ENCODE measurements at places on chromosomes 3 and 15. TPM values are rescaled to one million over a fixed set of nuclear protein-coding genes. Genes with fewer than 3 reads are reported as not detected.

- H3K36me3 ChIP-seq = no peaks in the 10 kb centered on the region
- no peak for DNase-seq
- peaks cover 6% of the 10 kb centered on the region for H3K4me1 ChIP-seq
- H3K27me3 ChIP-seq = peaks cover 1% of the 10 kb centered on the region
- no peak overlapping the region for H3K27ac ChIP-seq
- H3K4me3 ChIP-seq = peak overlapping the region; percentile 92
These were observed 540 bp upstream of the RSRC1 start for GRCh38 chr3:158109295-158109803.

DNA sequence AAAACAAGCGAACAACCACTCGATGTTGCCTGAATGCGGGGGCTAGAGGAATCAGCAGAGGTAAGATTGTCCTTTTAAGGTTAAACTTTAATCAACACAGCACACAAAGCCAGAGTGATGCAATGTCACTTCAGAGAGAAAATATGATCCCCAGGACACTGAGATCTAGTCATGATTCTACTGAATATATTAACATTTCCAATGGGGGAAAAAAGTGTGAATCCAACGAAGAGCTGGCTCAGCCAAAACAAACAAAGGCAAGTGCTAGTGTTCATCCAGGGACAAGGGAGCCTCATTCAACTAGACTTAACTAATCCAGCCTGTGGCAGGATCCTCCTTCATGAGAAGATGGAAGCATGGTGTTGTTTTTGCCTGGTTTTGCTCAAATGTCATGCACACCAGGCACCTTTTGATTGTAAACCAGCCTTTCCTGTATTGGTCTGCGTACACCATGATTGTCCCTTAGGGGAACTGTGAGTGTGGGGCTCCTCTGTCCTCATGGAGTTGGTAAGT lies 35.8 kb downstream of the SCG5 start:
- no peaks in the 10 kb centered on the region for H3K4me1 ChIP-seq
- H3K36me3 ChIP-seq = no peaks in the 10 kb centered on the region
- H3K27ac ChIP-seq = no peak overlapping the region
- H3K4me3 ChIP-seq = no peak overlapping the region
- no peak for DNase-seq
- no peaks in the 10 kb centered on the region for H3K27me3 ChIP-seq

DNA sequence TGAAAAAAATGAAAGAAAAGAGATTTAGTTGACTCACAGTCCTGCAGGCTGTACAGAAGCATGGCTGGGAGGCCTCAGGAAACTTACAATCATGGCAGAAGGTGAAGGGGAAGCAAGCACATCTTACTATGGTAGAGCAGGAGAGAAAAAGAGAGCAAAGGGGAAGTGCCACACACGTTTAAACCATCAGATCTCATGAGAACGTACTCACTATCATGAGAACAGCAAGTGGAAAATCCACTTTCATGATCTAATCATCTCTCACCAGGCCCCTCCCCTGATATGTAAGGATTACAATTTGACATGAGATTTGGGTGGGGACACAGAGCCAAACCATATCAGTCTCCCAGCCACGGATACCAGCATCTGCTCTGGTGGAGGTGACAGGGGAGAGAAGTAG lies 50.8 kb upstream of the CPOX start:
- no peaks in the 10 kb centered on the region for H3K36me3 ChIP-seq
- no peak overlapping the region for H3K4me3 ChIP-seq
- no peak overlapping the region for H3K27ac ChIP-seq
- H3K27me3 ChIP-seq = no peaks in the 10 kb centered on the region
- no peak for DNase-seq

CA12 gene
- 1.7 TPM for total RNA-seq

Measured in ovary (tissue), 10 donors.